ENCODE measurements at places on chromosomes 7 and 10.

DNA sequence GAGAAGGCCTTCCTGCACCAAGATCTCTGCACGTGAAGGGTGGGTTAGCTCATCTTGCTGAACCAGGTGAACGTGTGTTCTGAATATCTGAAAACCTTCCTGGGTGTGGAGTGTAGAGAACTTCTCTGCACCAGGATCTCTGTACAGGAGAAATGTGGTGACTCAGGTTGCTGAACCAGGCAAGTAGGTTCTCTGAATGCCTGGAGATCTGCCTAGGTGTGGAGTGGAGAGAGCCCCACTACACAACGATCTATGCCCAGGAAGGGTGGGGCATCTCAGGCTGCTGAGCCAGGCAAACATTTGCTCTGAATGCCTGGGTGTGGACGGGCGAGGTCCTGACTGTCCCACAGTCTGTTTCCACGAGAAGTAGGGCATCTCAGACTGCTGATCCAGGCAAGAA, 1002.3 kb upstream of the KCND2 start:
- no peak for DNase-seq

- DNase-seq = no peak
Measured at GRCh38 chr7:111380945-111381344, 181.3 kb downstream of the IMMP2L start.

DNA sequence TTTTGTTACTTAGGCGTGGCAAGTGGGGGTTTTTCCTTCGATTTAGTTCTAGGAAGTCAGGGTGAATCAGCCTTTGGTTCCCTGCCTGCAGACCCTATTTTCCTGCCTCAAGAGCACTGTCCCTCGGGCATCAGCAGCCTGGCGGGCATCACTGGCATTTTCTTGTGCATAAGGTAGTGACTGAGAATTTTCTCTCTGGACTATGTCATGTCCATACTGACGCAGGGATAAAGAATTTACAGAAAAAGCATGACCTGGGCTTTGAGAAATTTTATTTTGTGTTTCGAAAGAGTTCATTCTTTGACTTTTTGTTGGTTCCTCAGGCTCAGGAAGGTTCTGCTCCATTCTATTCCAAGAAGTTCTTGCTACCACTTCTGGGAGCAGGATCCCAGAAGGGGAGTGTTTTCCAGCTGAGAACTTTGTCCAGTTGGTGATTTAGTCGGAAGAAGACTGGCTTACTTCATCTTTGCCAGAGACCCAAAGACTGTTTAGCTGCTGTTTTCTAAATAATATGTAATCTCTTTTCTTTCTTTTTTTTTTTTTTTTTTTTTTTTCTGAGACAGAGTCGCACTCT, 213.9 kb upstream of the SH2B2 start:
- DNase-seq = no peak

DNA sequence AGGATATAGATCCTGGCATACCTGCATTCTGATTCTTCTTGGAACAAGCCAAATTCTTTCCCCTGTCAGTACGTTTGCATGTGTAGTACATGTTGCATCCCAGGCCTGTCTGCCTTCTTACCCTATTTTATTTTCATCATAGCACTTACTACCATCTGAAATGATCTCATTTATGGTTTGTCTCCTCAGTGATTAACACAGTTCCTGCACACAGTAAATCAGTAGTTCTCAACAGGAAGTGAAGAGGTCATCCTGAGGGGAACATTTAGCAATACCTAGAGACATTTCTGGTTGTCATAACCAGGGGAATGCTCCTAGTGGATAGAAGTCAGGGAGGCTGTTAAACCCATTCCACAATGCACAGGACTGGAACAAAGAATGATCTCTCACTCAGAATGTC, 38.2 kb upstream of the SLC26A4 start:
- DNase-seq = no peak

- DNase-seq = no peak
Measured at GRCh38 chr7:109206196-109206595, 636.5 kb downstream of the DNAJB9 start.

DNA sequence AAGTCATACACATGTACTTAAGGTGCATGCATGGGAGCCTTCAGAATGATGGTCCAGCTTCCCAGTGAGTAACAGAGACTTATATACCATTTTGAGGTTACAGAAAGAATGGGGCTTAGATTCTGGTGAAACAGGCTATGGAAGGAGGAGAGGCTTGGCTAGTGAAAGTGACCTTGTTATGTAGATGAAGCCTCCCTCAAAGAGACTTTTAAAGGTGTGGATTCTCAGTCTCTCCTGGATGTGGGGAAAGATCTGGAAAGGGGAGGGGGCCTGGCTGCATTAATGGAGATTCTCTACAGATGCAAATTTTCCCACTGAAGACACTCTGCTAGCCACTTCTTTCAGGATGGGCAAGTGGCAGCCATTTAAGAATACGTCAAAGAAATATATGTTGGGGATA, 5.5 kb downstream of the RASSF4 start:
- no peak for DNase-seq

DNA sequence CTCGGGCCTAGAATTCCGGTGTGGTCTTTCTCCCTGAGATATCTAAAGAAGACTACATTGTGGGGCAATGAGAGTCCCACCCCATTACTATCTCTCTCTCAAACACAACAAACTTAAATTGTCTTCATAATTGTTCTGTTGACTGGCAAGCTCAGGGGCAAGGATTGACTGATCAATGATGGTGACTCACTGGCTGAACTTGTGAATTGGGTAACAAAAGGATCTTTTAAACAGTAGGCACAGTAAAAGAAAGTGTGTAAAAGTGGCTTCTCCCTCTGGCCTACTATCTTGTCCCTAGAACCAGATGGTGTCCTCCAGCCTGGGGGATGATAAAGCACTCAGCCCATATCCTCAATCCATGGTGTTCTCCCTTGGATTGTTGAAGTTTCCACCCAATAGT, 63.1 kb upstream of the RAPGEF5 start:
- DNase-seq = no peak

- peak; percentile 94 for DNase-seq
Measured at GRCh38 chr7:94391726-94392392, 2.8 kb upstream of the COL1A2 start.

- DNase-seq = peak; percentile 57
Measured at GRCh38 chr10:92574548-92575261, 812 bp upstream of the IDE start.

DNA sequence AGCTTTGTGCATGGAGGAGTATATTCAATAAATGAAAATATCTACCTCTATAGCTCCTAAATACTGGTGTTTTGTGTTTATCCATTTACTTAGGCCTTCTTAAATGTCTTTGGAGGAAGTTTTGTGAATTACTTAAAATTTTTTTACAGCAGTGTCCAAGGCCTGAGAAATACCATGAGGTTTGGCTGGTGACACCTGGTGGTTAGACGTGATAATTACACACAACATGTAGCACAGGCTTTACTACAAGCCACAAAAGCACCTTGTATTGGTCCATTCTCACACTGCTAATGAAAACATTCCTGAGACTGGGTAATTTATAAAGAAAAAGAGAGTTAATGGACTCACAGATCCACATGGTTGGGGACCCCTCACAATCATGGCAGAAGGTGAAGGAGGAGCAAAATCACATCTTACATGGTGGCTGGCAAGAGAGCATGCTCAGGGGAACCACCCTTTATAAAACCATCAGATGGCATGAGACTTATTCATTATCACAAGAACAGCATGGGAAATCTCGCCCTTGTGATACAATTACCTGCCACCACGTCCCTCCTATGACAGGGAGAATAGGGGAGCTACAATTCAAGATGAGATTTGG, 20.6 kb downstream of the HYAL4 start:
- peak; percentile 64 for DNase-seq

DNA sequence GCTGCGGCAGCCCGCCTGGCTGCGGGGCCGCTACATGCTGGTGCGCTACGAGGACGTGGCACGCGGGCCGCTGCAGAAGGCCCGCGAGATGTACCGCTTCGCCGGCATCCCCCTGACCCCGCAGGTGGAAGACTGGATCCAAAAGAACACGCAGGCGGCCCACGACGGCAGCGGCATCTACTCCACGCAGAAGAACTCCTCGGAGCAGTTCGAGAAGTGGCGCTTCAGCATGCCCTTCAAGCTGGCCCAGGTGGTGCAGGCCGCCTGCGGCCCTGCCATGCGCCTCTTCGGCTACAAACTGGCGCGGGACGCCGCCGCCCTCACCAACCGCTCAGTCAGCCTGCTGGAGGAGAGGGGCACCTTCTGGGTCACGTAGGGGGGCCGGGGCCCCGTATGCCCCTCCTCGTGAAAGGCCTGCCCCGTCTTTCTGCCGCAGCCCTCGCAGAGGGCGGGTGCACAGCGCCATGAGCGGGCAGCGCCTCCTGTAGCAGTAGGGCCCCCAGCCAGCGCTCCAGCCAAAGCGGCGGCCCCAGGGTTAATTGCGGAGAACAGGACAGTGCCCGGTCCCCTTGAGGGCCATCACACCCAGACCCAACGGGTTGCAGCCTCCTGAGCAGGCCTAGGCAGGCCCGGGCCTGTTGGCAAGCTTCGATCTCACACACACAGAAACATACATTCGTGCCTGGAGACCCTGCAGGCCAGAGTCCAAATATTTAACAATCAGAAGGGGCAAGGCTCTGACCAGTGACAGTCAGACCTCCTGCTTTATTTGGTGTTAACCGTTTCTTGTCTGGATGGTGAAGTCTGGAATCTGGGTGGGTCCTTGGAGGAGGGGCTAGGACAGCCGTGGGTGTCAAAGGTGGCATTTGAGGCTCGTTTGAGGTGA, 44.1 kb downstream of the CHST3 start:
- DNase-seq = no peak

DNA sequence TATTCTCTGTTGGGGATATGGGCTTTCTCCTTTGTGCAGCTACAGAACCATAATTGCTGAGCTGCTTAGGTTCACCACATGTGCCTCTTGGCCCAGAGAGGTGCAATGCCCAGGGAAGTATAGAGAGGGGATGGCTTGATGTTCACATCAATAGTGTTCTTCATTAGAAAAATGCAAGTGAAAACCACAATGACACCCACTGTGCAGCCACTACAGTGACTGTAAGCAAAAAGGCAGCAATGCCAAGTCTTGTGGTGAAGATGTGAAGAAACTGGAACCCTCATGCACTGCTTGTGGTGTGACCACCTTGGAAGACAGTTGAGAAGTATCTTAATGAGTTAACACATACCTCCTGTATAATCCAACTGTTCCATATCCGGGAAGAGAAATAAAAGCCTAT, 318.9 kb upstream of the ZMIZ1 start:
- DNase-seq = peak; percentile 85

DNA sequence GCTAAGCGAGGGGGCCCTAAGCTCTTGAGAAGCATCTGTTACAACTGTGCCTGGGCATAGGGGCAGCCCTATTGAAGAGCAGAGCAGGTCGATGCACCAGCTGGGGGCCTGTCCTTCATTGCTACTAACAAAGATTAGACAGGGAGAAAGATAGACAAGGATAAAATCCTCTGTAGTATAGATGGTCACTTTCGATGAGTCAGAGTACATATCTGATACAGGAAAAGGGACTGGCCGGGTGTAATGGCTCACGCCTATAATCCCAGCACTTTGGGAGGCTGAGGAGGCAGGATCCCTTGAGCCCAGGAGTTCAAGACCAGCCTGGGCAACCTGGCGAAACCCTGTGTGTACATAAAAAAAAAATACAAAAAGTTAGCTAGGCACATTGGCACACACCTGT, 13.6 kb downstream of the OPTN start:
- no peak for DNase-seq

DNA sequence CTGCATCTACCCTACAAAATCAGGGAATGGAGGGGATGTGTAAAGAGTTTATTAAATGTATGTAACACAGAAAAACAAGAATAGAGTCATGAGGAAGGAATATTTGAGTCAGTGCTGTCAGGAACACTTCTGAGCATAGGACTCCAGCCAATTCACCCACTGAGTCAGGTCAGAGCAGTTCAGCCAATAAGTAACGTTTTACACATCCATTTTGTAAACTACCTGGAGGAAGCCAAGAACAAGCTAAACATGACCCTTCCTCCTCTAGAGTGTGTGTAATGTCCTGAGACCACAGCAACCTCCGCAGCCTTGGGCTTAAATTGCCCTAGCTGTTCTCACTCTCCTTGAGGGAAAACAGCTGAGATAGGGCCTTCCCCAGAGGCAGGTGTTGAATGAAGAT, 691.5 kb upstream of the LRRN3 start:
- no peak for DNase-seq

DNA sequence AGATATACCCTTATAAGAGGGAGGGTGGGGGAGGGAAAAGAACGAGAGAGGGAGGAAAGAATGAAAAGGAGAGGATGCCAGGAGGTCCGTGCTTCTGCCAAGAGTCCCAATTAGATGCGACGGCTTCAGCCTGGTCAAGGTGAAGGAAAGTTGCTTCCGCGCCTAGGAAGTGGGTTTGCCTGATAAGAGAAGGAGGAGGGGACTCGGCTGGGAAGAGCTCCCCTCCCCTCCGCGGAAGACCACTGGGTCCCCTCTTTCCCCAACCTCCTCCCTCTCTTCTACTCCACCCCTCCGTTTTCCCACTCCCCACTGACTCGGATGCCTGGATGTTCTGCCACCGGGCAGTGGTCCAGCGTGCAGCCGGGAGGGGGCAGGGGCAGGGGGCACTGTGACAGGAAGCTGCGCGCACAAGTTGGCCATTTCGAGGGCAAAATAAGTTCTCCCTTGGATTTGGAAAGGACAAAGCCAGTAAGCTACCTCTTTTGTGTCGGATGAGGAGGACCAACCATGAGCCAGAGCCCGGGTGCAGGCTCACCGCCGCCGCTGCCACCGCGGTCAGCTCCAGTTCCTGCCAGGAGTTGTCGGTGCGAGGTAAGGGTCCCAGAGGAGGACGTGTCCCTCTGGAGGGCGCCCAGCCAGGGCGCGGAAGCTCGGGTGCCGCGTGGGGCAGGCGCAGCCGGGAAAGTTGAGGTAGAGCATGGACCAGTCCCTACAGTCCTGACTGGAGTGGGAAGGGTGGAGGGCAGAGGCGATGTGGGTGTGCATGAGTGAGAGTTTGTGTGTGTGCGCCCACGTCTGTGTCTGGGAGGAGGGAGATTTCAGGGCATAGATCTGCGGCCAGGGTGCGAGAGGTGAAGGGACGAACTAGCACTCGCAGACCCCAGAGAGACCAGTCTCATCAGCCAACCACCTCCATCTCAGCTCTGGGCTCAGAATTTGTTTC, 844 bp downstream of the GRM3 start:
- no peak for DNase-seq

- DNase-seq = peak; percentile 88
Measured at GRCh38 chr7:137970253-137970975, 31.5 kb downstream of the CREB3L2 start.

GRCh38 chr7:115023219-115023618, 101.3 kb downstream of the MDFIC start:
- DNase-seq = no peak

DNA sequence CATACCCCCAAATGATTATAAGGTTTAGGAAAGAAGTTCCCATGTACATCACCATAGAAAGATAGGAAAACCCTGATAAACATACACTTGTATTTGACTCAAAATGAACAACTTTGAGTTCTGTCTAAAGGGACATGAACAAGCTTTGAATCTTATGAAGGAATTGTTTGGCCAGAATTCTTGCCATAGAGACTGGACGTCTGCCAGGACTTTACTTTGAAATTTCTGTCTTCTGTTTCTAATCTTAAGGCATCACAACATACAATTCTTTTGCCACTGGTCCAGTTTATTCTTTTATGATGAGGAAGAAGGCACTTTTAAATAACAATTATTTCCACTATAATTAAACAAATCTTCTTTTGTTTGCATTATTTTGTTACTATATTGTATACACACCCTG, 26.2 kb upstream of the CYP26C1 start:
- peak; percentile 46 for DNase-seq
